ENCODE measurements at places on chromosomes 7 and 10.

- DNase-seq = no peak
Observed at GRCh38 chr7:127437241-127437640, 44.7 kb upstream of the ZNF800 start.

GRCh38 chr10:132716691-132717490, 69.1 kb downstream of the NKX6-2 start:
- DNase-seq = no peak

DNA sequence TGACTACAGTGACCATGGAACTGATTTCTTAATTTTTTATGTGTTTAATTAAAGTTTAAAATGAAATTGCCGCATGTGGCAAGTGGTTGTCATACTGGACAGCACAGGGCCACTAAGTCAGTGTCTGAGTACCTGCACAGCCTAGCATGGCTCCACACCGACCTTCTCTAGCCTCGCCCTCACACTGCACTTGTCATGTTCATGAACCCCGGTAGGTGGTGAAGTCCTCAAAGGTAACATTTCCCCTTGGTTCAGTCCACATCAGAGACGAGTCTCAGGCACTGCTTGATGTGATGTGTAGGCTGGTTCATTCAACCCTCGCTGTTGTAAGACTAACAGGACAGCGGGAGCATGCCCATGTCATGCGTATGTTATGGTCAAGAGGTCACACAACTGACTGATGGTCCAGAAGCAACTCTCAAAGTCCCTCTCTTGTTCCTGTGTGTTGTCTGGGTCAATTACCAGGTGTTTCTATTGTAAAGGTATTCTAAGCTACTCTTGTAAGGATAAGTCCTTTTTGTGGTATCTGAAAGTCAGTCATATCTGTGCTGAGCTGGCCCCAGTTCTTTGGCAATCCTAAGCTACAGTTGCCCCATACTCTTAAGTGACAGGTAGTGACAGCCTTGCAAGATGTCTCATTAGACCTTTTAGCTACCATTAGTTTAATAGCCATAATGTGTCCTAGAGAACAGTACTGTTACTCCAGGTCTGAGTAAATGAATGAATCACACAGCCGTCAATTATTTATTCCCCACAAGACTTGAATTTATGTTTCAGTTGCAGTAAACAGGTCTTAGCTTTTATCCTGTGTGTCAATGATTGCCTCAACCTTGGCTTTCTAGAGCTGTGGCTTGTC, 32.9 kb upstream of the ZC3HAV1L start:
- no peak for DNase-seq

GRCh38 chr10:128053356-128053755, 72.9 kb downstream of the MKI67 start:
- DNase-seq = no peak

GRCh38 chr10:543862-544822, 145.3 kb downstream of the DIP2C start:
- DNase-seq = no peak

DNA sequence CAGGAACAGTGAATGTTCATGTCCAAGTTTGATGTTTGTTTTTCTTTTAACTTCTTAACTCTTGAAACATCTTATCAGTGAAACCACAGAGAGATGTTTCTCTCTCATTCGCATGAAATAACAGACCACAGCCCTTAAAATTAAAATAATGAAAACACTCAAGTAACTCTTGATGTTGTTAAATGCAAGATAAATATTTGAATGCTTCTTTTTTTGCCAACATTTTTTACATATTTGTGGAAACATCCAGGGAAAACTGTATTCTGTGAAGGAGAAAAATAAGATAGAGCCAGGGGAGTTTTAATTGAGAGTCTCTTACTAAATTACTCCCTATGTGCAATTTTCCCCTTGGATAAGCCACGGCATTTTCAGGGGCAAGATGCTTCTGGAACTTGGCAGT, 361.8 kb upstream of the MGMT start:
- no peak for DNase-seq

DNA sequence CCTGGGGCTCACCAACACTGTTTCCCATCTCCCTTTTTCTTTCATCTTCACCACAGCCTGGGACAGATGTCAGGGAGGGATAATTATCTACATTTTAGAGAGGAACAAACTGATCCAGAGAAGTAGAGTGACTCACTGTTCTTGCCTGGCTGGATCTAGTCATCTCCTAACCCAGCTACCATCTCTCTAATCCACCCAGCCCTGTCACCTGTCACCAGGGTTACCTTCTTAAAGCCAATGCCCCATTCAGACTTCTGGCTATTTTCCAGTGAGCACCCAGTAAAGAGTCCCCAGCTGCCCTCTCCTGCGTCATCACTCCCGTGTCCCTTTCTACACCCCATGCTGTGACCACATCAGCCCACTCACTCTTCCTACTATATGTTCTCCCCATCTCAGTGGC, 68.4 kb upstream of the DUSP5 start:
- DNase-seq = no peak

DNA sequence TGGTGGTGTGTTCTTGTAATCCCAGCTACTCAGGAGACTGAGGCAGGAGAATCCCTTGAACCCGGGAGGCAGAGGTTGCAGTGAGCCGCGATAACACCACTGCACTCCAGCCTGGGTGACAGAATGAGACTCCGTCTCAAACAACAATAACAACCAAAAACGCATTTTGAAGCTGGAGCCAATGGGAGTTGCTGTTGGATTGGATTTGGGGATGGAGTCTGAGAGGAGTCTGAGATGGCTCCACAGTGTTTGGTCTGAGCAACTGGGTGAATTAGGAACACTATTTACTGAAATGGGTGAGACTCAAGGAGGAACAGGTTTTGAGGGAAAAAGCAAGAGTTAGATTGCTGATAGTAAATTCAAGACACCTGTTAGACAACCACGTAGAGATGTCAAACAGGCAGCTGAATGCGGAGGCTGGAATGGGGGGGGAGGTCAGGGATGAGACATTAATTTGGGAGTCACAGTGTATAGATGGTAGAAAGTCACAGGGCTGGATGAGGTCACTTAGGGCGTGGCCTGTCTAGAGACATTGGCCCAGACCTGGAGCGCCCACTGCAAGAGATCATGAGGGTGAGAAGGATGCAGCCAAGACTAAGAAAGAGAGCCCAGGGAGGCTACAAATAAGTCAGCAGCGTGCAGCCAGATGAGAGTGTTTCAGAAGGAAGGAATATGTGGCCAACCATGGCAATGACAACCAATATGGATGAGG, 56.4 kb downstream of the CYCS start:
- DNase-seq = no peak

DNA sequence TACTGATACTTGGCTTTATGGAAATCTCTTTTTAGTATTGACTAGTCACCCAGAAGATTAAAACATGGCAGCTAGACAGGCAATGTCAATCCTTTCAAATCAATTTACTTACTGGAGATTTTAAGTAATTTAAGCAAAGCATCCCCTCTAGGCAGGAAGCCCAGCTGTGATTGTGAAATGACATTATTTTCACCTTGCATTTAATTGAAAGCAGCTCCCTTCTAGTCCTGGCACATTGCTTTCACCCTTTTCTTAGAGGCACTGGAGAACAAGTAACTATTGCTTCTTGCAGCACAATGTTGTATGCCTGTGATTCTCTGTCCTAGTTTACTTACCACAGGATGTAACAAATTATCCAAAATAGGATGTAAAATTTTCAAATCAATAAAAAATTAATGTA, 13.3 kb downstream of the ST7 start:
- DNase-seq = no peak

GRCh38 chr7:45627691-45628456, 53.7 kb downstream of the ADCY1 start:
- no peak for DNase-seq

- no peak for DNase-seq
Observed at GRCh38 chr10:87503886-87504285, 807 bp upstream of the MINPP1 start.

- no peak for DNase-seq
Observed at GRCh38 chr7:47588704-47589225, 6.9 kb upstream of the TNS3 start.

DNA sequence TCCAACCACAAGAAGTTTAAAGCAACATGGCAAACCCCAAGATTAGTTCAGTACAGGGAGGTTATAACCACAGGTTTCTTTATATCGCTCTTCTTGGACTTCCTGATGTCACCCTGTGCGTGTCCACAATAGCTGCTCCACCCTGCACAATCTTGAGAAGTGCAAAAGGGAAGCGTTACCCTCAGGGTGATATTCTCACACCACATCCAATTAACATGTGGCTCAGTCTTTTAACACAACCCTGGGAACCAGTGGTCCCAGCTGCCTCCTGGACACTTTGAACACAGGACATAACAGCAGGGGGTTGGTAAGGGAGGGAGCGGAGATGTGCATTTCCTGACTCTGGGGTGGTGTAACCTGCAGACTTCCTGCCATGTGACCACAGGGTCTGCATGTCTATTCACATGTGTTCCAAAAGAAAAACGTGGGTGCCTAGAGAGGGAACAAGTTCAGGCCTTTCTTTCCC, 64.6 kb downstream of the GSAP start:
- DNase-seq = peak; percentile 60

GRCh38 chr7:42011846-42012245, 225.2 kb downstream of the GLI3 start:
- DNase-seq = no peak

GRCh38 chr7:35004531-35005095, 32.7 kb downstream of the DPY19L1 start:
- DNase-seq = no peak

DNA sequence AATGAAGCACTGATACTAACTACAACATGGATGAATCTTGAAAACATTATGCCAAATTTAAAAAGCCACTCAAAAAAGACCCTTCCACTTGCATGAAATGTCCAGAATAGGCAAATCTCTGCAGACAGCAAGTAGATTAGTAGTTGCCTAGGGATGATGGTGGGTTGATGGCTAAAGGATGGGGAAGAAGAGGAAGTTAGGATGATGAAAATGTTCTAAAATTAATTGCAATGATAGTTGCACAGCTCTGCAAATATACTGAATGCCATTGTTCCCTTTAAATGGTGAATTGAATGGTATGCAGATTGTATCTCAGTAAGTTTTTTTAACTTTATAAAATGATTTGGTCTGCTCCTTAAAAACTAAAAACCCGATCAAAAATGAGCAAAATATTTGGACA, 7.3 kb upstream of the LIPA start:
- DNase-seq = no peak

GRCh38 chr7:135801877-135802276, 53.3 kb upstream of the FAM180A start:
- DNase-seq = no peak

GRCh38 chr7:304574-305409, 14.8 kb downstream of the FOXL3 start:
- no peak for DNase-seq

- DNase-seq = peak; percentile 17
Observed at GRCh38 chr7:148697256-148698006, 1.3 kb upstream of the CUL1 start.

- no peak for DNase-seq
Observed at GRCh38 chr10:71816421-71816851, 34.6 kb downstream of the PSAP start.

DNA sequence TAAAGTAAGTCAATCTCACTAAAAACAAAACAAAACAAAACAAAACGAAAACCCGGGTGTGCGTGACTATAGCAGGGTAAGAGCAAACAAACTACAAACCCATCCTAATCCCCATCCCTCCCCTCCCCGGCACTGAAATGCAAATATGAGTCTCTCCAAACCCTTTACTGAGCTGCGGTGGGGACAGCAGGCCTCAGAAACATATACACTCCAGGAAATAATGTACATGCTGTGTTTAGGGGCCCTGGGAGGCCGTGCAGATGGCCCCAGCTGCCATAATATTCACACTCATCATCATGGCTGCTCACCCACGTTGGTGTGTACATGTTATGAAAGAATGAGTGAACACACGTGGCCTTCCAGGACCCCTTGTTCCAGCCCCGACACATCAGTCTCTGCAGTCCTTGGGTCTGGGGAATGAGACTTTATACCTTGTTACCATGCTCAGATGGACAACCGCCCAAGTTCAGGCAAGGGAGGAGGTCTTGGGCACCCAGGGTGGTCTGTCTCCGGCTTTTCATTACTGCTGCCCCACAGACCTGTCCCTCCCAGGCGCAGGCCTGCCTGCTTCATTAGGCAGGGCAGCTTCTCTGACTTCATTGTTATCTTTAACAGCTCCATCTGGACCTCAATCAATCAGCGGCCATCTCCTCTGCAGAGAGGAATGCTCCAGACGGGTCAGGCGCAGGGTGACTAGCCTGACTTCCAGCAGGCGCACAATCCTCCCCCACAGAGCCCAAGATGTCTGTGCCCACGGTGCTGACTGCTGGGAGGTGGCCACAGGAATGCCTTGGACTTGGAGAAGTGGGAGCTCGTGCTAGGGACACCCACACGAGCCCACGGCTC, 20.6 kb downstream of the HSPA12A start:
- no peak for DNase-seq

DNA sequence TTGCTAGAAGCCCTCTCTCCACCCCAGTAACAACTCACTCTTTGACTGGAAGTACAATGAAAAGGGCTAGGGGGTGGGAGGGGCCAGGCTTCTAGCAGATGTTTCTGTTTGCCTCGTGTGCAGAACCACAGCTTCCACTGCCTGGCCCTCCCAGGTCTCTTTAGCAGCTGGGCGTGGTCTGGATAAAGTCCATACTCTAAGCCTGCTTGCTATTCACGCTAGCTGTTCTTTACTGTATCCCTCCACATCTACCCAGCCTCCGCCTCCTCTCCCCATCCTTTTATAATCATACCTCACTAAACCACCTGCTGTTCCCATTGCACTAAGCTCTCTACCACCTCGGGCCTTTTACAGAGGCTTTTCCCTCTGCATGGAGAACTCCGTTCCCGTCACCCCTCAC, 288.8 kb downstream of the CAMK1D start:
- DNase-seq = no peak

- DNase-seq = no peak
Observed at GRCh38 chr7:111392294-111392693, 170.0 kb downstream of the IMMP2L start.

DNA sequence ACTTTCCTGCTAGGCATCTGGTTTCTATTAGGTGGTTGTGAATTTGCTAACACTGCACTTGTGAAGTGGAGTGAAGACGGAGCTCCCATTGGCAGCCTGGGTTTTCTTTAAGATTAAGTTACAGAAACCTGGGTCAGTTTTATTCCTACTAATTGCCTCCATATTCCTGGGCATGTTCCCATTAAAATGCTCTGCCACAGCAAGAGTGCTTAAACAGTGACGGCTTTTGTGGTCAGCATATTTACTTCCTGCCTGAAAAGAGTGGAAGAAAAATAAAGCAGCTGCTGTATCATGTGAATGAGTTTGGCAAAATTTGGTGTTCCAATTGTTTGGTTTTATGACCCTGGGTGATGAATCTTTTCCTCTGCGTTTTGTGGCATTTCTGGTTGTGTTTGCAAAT, 96.9 kb upstream of the PLXDC2 start:
- DNase-seq = no peak
